ENCODE measurements at places on chromosomes 6 and 20.

DNA sequence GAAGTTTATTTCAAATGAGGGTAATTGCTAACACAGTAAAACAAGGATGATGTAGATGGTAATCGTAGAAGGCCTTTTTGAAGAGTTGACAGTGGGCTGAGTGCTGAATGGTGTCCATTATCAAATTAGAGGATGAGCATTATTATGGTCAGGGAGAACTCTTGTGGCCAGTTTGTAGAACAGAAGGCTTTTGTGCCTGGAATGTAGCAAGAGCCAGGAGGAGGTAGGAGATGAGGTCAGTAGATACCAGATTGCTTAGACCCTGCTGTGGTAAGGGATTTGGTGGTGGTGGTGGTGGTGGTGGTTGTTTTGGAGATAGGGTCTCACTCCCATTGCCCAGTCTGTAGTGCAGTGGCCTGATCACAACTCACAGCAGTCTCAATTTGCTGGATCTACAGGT lies 6.2 kb downstream of the CSE1L start:
- DNase-seq = no peak

GRCh38 chr20:5451643-5452210 lies 135.0 kb upstream of the PROKR2 start:
- no peak for DNase-seq

DNA sequence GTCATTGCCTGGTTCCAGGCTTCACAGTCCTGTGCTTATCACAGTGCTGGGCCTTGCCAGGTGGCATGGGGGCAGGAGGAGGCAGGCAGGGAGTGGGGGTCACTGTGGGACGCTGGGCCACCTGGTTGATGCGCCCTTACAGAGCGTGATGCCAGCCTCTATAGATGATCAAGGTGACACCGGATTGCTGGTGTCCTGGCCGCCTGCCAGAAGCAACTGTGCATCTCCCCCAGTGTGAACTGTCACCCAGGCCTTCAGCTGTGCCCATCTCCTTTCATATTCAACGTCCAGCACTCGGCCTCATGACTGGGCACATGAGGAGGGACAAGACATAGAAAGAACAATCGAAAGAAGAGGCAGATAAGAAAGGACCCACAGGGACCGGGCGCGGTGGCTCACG lies 318.9 kb downstream of the TAF4 start:
- DNase-seq = no peak

GRCh38 chr6:107439406-107439805 lies 20.0 kb downstream of the PDSS2 start:
- DNase-seq = no peak

All from NCI-H69 (cell line).